NT2/D1 (cell line): ENCODE measurements at places on chromosomes 4 and X.

GRCh38 chrX:133248177-133248576 lies 30.0 kb upstream of the TFDP3 start:
- no peak for DNase-seq

GRCh38 chr4:988726-989721 lies 2.2 kb downstream of the IDUA start:
- no peak for DNase-seq

- no peak for DNase-seq
Observed at GRCh38 chrX:39944416-39944815, 153.3 kb downstream of the BCOR start.

DNA sequence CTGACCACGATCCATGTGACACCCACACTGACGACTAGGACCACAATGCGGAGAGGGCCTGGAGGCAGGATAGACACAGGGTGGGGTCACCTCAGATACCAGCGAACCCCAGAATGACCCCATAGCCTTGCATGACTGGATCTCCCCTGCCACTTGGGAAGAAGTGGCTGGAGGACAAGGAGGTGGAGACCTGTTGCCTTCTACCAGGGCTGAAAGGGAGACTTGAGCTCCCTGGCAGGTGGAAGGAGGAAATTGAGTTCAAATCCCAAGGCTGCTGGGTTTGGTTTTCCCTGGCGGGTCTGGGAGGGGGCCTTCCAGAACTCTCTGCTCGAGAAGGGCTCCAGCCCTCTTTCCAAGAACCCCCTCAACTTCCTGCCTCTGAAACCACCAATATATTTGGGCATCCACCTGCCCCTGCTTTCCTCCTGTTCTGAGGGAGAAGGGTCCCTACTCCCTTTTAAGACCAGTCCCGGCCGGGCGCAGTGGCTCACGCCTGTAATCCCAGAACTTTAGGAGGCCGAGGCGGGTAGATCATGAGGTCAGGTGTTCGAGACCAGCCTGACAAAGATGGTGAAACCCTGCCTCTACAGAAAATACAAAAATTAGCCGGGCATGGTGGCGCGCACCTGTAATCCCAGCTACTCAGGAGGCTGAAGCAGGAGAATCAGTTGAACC lies 3.0 kb downstream of the FAM3A start:
- no peak for DNase-seq

DNA sequence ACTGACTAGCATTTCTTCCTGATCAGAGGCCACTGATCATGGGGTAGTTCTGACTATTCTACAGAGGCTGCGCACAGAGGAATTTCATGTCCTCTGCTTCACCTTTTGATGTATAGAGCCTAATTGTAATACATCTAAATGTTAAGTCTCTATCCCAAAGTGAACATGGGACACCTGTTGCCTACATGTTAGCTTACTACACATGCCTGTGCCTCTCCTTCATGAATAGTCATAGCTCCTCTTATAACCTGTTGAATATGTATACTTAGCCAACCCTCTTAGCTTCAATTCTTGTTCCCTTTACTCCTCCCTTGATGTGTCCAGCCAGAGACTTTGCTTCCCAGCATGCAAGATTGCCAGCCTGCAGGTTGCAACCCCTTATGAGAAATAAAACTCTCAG lies 9.6 kb upstream of the THOC2 start:
- DNase-seq, result no peak
